Mesenteric fat pad (tissue), 1 donor: ENCODE measurements at places on chromosomes 3 and 15.

DNA sequence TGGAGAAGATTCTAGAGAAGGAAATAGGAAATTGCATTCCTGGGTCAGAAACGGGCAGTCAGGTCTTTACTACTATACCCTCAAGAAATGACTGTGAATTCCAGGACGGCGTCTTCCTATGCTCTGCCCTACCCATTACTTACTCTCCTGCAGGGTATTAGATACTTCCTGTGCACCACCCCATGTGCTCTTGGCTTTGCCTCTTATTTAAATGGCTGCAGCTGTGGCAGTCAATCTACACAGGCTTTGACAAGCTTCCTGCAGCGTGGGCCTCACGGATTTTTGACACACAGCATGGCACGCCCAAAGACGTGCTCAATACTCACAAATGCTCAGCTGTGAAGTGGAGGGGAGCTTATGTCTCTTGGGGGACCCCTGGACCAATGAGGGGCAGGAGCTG lies 206.1 kb downstream of the SV2B start:
- no peak for DNase-seq

- no peak for DNase-seq
Measured at GRCh38 chr15:40310001-40310959, 2.5 kb upstream of the PLCB2 start.

DNA sequence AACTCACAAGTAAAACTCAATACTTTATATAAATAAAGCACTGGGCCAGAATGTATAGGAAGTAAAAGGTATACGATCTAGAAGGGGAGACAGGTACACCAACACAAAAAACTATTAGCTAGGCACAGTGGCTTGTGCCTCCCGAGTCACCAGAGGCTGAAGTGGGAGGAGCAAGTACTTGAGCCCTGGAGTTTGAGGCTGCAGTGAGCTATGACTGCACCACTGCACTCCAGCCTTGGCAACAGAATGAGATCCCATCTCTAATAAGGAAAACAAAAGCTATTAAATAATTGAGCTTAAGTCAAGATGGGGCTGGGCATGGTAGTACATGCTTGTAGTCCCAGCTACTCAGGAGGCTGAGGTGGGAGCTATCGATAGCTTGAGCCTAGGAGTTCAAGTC lies 17.0 kb downstream of the PIK3CB start:
- DNase-seq, result no peak

DNA sequence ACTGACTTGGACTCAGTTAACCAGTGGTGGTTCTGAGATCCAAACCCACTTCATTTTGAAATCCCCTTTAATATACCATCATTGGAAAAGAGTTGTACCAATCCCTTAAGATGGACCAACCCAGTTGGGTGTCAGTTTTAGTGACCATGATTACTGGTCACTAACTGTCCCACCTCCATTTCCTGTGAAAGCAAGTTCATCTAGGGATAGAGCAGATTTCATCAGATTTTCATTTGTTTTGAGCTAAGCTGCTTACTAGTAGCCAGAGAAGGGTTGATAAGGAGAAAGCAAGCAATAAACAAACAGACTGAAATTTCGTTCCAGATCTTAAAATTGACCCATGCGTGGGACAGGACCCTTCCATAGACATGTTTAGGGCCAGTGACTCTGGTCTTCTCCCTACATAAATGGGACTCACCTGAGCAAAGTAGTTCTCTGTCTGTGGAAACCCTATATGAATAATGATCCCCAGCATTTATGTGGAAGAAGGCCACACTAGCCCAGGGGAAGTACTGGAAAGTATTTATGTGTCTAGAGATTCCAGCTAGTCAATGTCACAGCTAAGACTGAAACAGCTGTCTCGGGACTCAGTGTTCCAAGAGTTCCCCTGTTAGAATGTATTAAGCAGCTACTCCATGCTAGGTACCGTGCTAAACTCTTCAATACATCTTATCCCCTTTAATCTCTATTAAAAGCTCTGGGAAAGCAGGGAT lies 196.0 kb upstream of the BCL6 start:
- no peak for DNase-seq

GRCh38 chr3:14141144-14141543 lies 16.3 kb downstream of the TMEM43 start:
- DNase-seq, result no peak

GRCh38 chr3:40878464-40878905 lies 320.8 kb upstream of the CTNNB1 start:
- no peak for DNase-seq

GRCh38 chr3:177597311-177598096 lies 400.2 kb upstream of the TBL1XR1 start:
- DNase-seq, result no peak

GRCh38 chr3:144165482-144165881 lies 193.9 kb downstream of the DIPK2A start:
- no peak for DNase-seq

DNA sequence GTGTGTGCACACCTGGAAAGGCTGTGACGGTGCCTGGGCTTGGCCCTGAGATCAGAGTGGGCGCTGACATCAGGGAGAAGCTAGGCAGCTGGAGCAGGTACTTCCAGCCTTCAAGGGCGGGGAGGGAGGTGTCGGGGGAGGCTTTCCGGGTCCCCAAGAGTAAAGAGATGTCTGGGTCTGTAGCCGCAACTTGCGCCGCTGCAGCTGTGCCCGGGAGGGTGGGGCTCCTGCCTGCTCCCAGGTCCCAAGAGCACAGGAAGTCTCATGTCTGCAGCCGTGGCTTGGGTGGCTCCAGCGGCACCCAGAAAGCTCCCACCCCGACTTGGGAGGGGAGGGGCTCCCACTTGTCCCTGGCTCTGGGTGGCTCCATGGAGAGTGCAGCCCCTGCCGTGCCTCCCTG lies 103.2 kb upstream of the BNIP2 start:
- DNase-seq, result no peak

- DNase-seq, result peak; percentile 68
Measured at GRCh38 chr3:5123937-5124336, 1.8 kb downstream of the ARL8B start.

GRCh38 chr3:4850211-4850927 lies 128.9 kb upstream of the BHLHE40 start:
- DNase-seq, result no peak

DNA sequence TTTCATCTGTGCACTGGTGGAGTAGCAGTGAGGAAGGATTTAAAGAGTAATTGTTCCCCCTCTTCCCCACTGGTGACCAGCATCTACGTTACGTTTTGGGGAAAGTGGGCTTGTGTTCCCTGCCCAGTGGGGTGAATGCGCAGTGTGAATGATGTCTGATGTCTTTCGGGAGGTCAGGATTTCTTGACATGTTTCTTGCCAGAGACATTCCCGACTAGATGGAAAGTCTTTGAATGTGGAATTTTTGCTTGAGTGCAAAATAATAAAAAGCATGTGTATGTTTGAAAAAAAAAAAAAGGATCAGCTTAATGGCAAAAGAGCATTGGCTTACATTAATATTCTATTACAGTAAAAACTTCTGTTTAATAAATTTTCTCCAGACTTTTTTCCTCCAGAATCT lies 632.2 kb downstream of the FOXP1 start:
- DNase-seq, result no peak

- DNase-seq, result no peak
Measured at GRCh38 chr3:22982981-22983587, 220.0 kb upstream of the UBE2E2 start.

- no peak for DNase-seq
Measured at GRCh38 chr3:171904829-171905228, 61.7 kb downstream of the TMEM212 start.

DNA sequence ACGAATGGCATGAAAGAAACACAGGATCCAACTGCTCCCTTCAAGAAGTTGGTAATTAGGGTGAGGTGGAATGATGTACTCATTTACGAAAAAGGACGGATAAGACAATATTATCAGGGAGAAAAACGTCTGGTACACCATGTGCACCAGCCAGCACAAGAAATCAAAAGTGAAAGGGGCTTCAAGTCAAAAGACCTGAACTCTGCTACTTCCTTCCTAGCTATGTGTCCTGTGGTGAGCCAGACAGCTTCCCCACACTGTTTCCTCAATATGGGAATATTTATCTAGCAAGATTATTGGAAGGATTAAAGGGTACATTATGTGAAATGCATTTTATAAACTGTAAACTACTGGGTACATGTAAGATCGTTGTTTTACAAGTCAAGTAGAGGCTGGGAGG lies 33.9 kb downstream of the RAB27A start:
- DNase-seq, result no peak

GRCh38 chr15:38743147-38743546 lies 178.5 kb upstream of the RASGRP1 start:
- DNase-seq, result no peak

DNA sequence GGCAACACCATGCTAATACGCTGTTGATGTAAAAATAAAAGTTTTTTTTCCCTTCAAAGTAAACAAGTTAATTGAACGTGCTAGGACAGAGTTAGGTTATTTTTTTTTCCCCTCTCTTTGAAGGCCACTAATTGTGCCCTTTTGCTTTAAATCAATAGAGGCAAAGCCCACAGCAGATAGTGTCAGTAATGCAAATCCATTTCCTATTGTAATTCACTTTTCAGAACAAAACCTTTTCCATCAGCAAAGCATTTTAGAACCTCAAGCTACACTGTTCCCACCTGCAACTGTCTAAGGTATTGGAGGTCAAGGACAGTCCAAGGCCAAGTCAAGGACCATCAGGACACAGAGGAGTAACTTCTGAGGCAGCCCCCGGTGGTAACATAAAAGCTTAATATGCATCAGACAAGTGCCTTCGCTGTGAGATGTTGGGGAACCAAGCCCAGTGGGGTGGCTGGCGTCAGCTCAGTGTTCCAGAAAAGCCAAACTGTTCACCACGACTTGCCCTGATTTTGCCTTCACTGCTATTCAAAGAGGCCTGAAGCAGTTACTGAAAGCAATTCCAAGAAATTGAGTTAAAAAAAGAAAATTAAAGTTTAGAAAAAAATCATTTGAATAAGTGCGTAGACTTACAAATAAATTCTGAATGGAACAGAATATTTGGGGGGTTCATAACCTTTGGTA lies 65.8 kb upstream of the ICE2 start:
- no peak for DNase-seq

GRCh38 chr3:4722103-4722502 lies 229.0 kb downstream of the ITPR1 start:
- DNase-seq, result no peak

DNA sequence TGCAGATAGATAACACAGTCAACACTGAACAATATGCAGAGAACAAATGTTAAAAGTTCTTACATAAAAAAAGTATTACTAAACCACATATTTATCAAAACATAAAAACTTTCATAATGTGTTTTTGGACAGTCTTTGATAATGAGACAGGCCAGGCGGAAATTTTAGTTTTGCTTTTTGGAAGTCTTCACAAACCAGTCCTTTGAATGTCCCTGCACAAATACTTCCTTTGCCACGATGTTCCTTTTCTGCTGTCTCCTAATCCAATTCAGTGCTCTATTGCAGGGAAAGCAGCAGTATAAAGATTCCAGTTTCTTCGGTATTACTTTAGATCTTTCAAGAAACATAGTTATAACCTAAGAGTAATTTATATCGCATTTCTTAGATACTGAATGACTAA lies 135.9 kb downstream of the TBL1XR1 start:
- no peak for DNase-seq

- DNase-seq, result no peak
Measured at GRCh38 chr15:90200534-90201129, 498 bp upstream of the SEMA4B start.

- DNase-seq, result no peak
Measured at GRCh38 chr3:52879090-52879489, 18.3 kb downstream of the STIMATE start.

DNA sequence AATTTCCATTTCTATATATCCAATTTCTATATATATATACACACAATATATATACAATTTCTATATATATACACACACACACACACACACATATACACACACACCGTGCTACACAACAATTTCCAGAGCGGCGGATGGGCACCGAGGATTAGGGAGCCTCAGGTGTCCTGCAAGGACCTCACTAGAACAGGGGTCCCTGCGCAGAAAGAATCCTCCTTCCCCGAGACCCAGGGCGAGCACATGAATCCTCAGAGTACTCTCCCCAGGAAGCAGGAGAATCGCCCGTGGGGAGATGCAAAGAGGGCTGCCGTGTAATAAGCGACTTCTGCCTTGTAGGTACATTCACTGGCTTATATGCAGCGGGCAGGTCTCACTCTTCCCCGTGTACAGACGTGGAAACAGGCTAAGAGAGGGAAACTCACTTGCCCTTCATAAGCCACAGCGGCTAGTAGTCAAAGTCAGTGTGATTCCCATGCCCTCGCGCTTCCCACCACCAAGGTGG lies 467 bp downstream of the PIF1 start:
- no peak for DNase-seq

- no peak for DNase-seq
Measured at GRCh38 chr3:138464491-138464860, 30.1 kb downstream of the ESYT3 start.

DNA sequence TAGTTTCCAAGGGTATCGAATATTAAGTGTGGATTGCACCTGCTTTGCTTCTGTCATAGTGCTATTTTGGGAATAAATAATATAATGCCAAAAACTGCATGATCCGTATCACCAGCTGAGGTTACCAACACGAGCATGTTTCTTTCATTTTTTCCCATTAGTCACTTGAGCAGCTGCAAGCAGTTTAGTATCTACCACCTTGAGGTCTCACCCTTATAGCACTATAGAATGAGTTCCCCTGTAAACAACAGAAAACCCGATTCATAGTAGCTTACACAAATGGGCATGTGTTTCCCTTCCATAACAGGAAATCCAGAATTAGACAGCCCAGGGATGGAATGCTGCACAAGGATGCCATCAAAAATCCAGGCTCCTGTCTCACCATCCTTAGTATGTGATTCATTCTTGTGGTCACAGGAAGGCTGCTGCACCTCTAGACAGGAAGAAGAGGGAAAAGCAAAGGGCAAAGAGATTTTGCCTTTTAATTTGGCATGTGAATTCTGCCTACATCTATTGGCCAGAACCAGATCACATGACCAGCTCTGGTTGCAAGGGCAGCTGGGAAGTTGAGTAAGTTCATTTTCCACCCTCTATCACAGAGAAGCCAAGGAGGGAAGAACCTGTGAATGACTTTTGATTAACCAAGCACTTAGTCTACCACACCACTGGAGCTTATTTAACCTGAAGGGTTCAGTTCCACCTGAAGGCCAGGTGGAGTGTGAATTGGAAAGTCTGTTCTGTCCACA lies 91.3 kb upstream of the SLC25A36 start:
- no peak for DNase-seq

- peak; percentile 84 for DNase-seq
Measured at GRCh38 chr15:82898961-82899360, 53.6 kb downstream of the HOMER2 start.

DNA sequence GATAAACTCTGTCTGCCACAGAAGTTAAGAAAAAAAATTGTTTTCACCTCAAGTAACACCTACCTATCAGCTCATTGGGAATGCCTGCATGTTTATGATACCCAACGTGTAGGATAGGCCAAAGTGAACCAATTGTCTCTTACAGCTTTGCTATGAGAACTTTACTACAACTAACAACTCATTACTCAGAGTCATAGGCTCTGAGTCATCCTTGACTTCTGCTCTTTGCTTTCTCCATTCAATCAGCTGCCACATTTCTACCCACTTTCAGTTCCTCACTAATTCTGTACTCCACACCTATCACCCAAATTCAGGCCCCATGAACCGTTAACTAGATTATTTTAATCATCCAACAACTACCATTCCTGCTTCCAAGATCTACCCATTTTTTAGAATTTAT lies 843.9 kb downstream of the TUSC7 start:
- no peak for DNase-seq

GRCh38 chr3:100456745-100457144 lies 35.7 kb upstream of the TMEM45A start:
- DNase-seq, result no peak
